ENCODE measurements at places on chromosomes 5 and 9. TPM values are rescaled to one million over a fixed set of nuclear protein-coding genes. Genes with fewer than 3 reads are reported as not detected.

DNA sequence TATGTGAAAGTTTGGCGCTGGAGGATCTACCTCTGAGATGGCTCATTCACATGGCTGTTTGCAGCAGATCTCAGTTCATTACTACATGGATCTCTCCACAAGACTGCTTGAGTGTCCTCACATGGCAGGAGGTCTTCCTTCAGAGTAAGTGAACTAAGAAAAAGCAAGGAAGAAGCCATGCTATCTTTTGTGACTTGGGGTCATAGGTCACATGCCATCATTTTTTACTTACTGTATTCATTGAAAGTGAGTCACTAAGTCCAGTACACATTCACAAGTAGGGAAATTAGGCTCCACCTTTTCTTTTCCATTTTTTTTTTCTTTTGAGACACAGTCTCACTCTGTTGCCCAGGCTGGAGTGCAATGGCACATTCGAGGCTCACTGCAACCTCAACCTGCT, 8.7 kb upstream of the CDKN2AIPNL start:
- no peak for DNase-seq

DNA sequence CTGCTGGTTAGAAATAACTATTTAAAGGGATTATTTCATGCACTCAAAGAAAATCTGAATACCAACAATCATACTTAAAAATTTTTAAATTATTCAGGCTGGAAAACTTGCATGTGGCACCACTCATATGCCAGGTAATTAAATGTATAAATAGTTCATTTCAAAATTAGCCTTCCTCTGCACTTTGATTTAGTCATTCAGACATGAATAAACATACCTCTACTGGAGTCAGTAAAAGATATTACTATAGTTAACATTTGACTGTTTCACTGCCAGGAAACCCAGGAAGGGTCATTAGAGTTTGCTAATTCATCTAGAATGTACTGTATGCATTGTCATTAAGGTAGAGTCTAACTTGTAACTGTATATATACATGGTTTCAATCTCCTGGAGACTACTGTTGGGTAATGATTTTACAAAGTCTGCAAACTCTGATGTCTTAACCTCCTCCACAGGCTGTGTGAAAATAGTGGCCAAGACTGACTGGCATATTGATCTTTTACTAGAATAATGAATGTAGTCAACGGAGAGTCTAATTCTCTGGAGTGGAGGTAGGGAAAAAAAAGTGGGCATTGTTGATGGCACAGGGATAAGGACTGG, 43.7 kb downstream of the TEX10 start:
- DNase-seq, result no peak

- no peak for DNase-seq
These were observed 269.8 kb downstream of the SYK start for GRCh38 chr9:91071184-91071990.

DNA sequence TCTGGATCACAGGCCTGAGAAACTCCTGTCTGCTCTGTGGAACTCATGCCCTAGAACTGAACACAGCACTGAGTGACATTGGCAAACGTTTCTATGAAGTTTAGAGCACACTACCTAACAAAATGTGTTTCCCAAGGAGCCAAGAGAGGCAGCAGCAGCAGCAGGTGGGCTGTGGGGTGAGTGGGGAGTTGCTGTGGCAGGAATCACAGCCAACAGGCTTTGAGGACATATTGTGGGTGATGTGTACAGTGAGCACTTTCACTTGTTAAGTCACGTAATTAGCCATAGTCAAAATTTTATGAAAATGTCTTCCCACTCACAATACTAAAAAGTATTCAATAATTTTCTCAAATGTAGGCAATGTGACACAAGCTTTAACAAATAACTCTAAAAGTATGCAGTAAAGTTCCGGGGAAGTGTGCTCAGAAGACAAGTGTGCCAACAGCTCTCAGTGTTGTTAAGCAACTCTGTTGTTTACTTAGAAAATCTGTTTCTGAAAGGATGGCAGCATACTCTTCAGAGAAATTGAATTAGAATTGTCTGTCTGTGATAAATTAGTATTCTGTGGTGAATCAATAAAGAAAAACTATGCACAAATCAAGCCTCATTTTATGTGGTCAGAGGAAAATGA, 482.1 kb downstream of the SEMA5A start:
- no peak for DNase-seq

DNA sequence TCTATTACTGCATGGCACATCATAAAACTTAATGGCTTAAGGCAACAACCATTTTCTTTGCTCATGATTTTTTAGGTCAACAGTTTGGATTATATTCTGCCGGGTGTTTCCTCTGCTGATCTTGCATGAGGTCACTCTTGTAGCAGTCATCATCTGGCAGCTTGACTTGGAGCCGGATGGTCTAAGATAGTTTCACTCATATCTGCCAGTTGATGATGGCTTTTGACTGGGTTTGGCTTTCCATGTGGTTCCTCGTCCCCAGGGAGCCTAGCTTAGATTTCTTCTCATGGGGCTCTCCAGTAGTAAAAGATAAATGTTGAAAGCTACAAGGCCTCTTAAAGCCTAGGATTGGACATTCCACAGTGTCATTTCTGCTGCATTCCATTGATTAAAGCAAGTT, 27.4 kb downstream of the LNPEP start:
- no peak for DNase-seq

GRCh38 chr5:175640106-175640775, 17.6 kb upstream of the HRH2 start:
- DNase-seq, result no peak

DNA sequence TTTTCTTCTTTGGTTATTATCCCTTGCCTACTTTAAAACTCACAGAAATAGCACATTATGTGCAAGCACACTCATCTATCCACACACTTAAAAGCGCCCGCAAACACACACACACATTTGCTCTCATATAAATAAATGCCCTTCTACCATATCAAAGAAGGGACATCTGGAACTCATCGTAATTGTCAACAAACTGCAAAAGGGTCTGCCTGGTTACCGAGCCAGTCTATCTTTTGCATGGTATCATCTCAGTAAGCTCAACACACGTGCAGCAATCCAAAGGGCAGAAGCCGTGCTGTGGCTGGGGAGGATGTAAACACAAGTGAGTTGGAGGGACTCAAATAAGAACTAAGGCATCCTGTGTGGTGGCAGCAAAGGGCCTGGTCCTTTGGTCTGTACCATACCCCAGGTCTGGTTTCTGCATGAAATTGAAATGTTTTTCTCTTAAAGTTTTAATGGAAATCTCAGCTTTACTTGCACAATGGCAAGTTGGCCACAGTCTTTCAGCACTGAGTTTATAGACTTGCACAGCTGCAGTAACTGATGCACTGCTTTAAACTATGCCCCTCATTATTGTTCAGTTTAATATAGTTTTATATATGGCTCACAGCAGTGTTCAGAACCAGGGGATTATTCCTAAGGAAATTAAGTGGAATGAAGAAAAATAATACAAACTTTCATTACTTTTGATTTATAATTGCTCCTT, 331.0 kb downstream of the ADAMTS6 start:
- DNase-seq, result no peak

DNA sequence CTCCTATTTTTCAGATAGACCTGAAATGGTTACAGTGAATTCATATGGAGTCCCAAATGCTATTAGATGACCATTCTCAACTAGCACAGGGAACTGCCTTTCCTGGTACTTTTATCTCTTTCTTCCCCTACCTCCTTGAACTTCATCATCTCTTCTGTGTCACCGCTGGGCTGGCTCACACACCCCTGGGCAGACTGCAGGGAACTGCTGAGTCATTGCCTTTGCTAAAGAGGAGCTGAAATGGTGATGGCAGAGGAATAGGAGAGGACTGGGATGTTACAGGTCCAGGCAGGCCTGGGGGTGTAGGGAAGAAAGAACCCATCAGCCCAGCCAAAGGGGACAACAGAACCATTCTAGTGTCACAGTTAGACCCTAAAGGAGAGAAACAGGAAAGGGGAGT, 322.3 kb downstream of the ASTN2 start:
- no peak for DNase-seq

Gene DBH
- not detected for total RNA-seq
